Bronchial smooth muscle cell (primary cell): ENCODE measurements at places on chromosomes 3 and 15. TPM values are rescaled to one million over a fixed set of nuclear protein-coding genes. Genes with fewer than 3 reads are reported as not detected.

The CYP8B1 gene
- not detected in 2 replicates for total RNA-seq

The AADACL2 gene
- total RNA-seq, result not detected in 2 replicates

The DAZL gene
- not detected in 2 replicates for total RNA-seq

The IL17RE gene
- total RNA-seq, result 0.52 and 0.63 TPM in 2 replicates

The TOP2B gene
- 46.7 and 82.0 TPM in 2 replicates for total RNA-seq

The CHAC1 gene
- 2.7 and 4.4 TPM in 2 replicates for total RNA-seq

The ABI3BP gene
- 3.5 and 12.0 TPM in 2 replicates for total RNA-seq

The PLA1A gene
- total RNA-seq, result 2.1 and 3.5 TPM in 2 replicates

The SETD5 gene
- 29.2 and 36.8 TPM in 2 replicates for total RNA-seq

The ITIH1 gene
- not detected in 2 replicates for total RNA-seq

The MKRN2OS gene
- not detected in 2 replicates for total RNA-seq

The CCR9 gene
- total RNA-seq, result not detected in 2 replicates

The EXOG gene
- 5.9 and 7.6 TPM in 2 replicates for total RNA-seq

The PLA2G4E gene
- not detected in 2 replicates for total RNA-seq

The GPR160 gene
- under 0.01 TPM in 1 of 2 replicates, not detected in the other for total RNA-seq

The KIF15 gene
- 1.3 and 2.7 TPM in 2 replicates for total RNA-seq

The GCHFR gene
- total RNA-seq, result 1.6 and 6.3 TPM in 2 replicates

The SKOR1 gene
- 0.16 and 0.17 TPM in 2 replicates for total RNA-seq

The HPS3 gene
- total RNA-seq, result 19.1 and 23.6 TPM in 2 replicates

The ZIC1 gene
- not detected in 2 replicates for total RNA-seq

The SPESP1 gene
- total RNA-seq, result 6.8 and 14.3 TPM in 2 replicates

The RLBP1 gene
- not detected in 2 replicates for total RNA-seq

The GAP43 gene
- 3.9 and 6.1 TPM in 2 replicates for total RNA-seq

The MASP1 gene
- total RNA-seq, result 10.1 and 15.3 TPM in 2 replicates

The MESP2 gene
- total RNA-seq, result 0.52 and 1.9 TPM in 2 replicates

The PLAAT1 gene
- not detected in 2 replicates for total RNA-seq

The CDC25A gene
- 0.94 and 1.1 TPM in 2 replicates for total RNA-seq

The TMC3 gene
- under 0.01 TPM in 1 of 2 replicates, not detected in the other for total RNA-seq

The WDR93 gene
- 0.09 and 0.16 TPM in 2 replicates for total RNA-seq

The TCAIM gene
- total RNA-seq, result 10.5 and 24.9 TPM in 2 replicates

The RTP1 gene
- total RNA-seq, result not detected in 2 replicates

The TBCCD1 gene
- 9.0 and 10.6 TPM in 2 replicates for total RNA-seq

The UROC1 gene
- not detected in 2 replicates for total RNA-seq

The IL16 gene
- 2.4 and 3.2 TPM in 2 replicates for total RNA-seq

The SERINC4 gene
- not detected in 2 replicates for total RNA-seq

The PIGBOS1 gene
- 5.8 and 8.0 TPM in 2 replicates for total RNA-seq

The XYLB gene
- 3.6 and 5.8 TPM in 2 replicates for total RNA-seq

The EXD1 gene
- total RNA-seq, result under 0.01 TPM in 1 of 2 replicates, not detected in the other

The KNG1 gene
- not detected in 2 replicates for total RNA-seq

The ARL6 gene
- total RNA-seq, result 5.2 and 6.8 TPM in 2 replicates

The SV2B gene
- total RNA-seq, result under 0.01 TPM in 2 replicates

The PROS1 gene
- total RNA-seq, result 17.9 and 18.1 TPM in 2 replicates

The RARRES1 gene
- total RNA-seq, result 53.5 and 174 TPM in 2 replicates
